Ovary (tissue), 10 donors: ENCODE measurements at places on chromosomes 1 and 21. TPM values are rescaled to one million over a fixed set of nuclear protein-coding genes. Genes with fewer than 3 reads are reported as not detected.
A peak's percentile ranks its signal among the peaks of the same experiment; 100 is the strongest.

DNA sequence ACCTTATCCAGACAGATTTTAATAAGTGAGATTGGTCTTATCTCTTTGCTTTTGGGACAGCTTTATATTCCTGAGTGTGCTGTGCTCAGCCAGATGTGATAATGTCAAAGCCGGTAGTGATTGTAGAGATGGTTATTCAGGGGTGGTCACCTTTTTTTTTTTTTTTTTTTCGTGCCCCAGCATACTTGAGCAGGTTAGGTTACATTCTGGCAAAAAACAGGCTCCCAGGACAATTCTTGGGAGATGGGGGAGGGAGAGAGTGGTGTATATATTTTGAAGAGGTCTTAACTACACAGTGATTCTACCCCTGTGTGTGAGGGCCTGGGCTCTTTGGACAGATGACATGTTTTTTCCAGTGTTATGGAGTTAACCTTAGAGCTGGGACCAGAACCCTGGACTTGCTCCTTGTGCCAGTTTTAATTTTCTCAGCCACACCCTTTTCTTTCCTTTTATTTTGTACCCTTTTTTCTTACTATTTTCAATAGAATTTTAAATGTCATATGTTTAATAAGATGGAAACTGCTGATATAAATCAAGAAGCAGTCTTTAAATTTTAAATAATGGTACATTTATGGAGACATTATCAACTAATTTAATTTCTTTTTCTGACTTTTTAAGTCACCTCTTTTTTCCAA lies 88.4 kb downstream of the DYRK1A start:
- H3K4me1 ChIP-seq: peaks cover 23% of the 10 kb centered on the region
- no peak overlapping the region for H3K27ac ChIP-seq
- no peak for DNase-seq
- no peaks in the 10 kb centered on the region for H3K27me3 ChIP-seq

- peaks cover 10% of the 10 kb centered on the region for H3K4me1 ChIP-seq
- no peaks in the 10 kb centered on the region for H3K27me3 ChIP-seq
- H3K27ac ChIP-seq: peak overlapping the region; percentile 33
Measured at GRCh38 chr1:33152685-33153432, 29.0 kb downstream of the TRIM62 start.

The KRTAP10-1 gene
- total RNA-seq: not detected

The SYT14 gene
- 0.45 TPM for total RNA-seq

GRCh38 chr1:241411056-241411775 lies 54.2 kb upstream of the RGS7 start:
- no peaks in the 10 kb centered on the region for H3K4me1 ChIP-seq
- H3K36me3 ChIP-seq: no peaks in the 10 kb centered on the region
- no peak for DNase-seq
- H3K27ac ChIP-seq: no peak overlapping the region
- H3K4me3 ChIP-seq: no peak overlapping the region
- H3K27me3 ChIP-seq: no peaks in the 10 kb centered on the region

GRCh38 chr1:23444104-23444533 lies 19.6 kb upstream of the TCEA3 start:
- no peak overlapping the region for H3K4me3 ChIP-seq
- DNase-seq: peak; percentile 74
- H3K27me3 ChIP-seq: no peaks in the 10 kb centered on the region

- no peak for DNase-seq
- H3K4me1 ChIP-seq: no peaks in the 10 kb centered on the region
- H3K36me3 ChIP-seq: peaks cover 6% of the 10 kb centered on the region
- H3K27ac ChIP-seq: no peak overlapping the region
- H3K27me3 ChIP-seq: no peaks in the 10 kb centered on the region
- no peak overlapping the region for H3K4me3 ChIP-seq
Measured at GRCh38 chr1:43666608-43667007, 16.7 kb downstream of the KDM4A start.

DNA sequence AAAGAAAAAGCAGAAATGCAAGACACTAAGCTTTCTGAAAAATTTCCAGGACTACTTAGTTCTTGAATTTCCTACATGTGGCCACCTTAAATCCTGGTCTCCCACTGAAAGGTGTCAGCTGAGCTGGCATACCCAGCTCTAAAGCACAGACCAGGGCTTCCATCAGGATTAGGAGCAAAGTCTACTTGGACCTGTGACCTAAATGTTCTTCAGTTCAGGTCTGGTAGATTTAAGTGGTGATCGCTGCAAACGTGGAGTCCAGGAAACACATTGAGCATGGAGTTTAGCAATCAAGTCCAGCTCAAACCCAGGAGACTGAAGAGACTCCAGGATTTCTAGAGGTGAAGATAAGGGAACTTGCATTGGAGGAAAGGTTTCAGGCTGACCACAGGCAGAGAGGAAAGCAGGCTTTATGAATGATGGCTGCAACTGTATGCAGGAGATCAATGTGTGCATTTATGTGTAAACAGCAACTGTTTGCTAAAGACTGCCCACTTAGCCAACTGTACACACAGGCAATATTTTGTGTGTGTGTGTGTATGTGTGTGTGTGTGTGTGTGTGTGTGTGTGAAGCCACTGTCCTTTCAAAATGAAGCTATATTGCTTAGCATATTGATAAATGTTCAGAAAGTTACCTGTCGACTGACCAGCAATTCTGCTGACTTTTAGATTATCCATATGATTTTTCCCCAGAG lies 75.2 kb downstream of the LMX1A start:
- H3K27ac ChIP-seq: no peak overlapping the region
- H3K4me1 ChIP-seq: no peaks in the 10 kb centered on the region
- no peak overlapping the region for H3K4me3 ChIP-seq
- no peak for DNase-seq

DNA sequence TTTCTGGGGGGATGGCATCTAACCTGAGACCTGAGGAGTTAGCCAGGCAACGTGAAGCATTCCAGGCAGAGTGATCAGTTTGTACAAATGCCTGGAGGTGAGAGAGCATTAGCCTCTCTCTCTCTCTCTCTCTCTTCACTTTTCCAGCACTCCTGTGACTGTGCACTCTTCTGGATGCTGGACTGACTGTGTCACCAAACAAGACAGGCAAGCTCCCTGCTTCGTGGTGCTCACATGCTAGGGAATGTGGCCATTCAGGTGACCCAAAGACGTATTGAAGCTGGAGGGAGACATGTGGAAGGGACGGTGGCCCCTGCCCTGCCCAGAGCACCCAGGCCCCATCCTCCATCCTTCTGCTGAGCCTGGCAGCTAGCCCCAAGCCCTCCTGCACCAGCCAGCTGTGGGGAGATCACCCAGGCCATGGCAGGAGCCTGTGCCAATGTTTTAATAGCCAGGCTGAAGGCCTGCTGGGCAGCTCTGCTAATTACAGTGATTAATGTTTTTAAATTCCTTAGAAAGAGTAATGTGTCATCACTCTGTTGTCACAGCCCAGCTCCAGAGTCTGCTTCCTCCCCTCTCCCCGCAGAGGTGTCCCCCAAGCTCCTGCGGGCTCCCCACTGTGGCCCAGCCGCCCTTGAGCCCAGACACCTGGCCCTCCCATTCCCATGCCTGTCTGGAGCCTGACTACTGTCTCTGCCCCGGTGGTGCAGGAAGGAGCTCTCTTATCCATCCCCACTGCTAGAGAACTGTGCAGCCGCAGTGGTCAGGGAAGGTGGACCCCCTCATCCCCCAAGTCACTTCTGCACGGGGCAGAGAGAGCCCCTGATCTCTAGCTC lies 48.9 kb downstream of the UBIAD1 start:
- no peak for DNase-seq
- no peak overlapping the region for H3K27ac ChIP-seq
- no peak overlapping the region for H3K4me3 ChIP-seq
- no peaks in the 10 kb centered on the region for H3K27me3 ChIP-seq
- H3K36me3 ChIP-seq: no peaks in the 10 kb centered on the region

DNA sequence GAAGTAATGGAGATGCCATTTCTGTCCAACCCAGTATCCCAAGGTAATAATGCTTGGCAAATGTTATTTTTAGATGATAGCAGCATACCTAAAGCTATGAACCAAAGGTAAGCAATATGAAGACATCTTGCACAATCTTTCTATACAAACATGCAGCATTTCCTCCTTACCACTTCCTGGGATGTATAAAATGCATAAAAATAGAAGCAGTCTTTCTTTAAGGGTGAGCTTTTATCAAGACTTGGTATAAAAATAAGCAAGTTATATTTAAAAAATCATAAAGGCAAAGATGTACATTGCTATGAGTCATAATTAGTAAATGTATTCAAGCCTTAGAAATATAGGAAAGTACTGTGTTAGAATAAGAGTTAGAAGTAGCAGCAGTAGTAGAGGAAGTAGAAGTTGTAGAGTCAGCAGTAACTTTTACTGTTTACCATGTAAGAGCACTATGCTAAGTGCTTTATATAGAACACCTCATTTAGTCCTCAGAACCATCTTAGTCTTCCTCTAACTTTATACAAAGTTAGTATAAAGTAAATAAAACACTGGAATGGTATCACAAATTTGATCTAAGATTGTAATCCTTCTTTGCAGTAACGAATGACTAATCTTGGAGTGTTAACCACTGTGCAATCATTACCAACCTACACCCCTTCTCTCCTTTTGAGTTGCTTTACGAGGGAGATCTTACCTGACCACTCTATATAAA lies 371.3 kb downstream of the VAV3 start:
- no peak overlapping the region for H3K4me3 ChIP-seq
- H3K36me3 ChIP-seq: no peaks in the 10 kb centered on the region
- H3K4me1 ChIP-seq: no peaks in the 10 kb centered on the region
- no peaks in the 10 kb centered on the region for H3K27me3 ChIP-seq

The ICOSLG gene
- total RNA-seq: 0.81 TPM

- H3K4me3 ChIP-seq: no peak overlapping the region
- H3K27ac ChIP-seq: peak overlapping the region; percentile 9
- DNase-seq: no peak
- no peaks in the 10 kb centered on the region for H3K27me3 ChIP-seq
Measured at GRCh38 chr1:208252836-208253576, 8.8 kb upstream of the PLXNA2 start.

The GPR52 gene
- 1.8 TPM for total RNA-seq

DNA sequence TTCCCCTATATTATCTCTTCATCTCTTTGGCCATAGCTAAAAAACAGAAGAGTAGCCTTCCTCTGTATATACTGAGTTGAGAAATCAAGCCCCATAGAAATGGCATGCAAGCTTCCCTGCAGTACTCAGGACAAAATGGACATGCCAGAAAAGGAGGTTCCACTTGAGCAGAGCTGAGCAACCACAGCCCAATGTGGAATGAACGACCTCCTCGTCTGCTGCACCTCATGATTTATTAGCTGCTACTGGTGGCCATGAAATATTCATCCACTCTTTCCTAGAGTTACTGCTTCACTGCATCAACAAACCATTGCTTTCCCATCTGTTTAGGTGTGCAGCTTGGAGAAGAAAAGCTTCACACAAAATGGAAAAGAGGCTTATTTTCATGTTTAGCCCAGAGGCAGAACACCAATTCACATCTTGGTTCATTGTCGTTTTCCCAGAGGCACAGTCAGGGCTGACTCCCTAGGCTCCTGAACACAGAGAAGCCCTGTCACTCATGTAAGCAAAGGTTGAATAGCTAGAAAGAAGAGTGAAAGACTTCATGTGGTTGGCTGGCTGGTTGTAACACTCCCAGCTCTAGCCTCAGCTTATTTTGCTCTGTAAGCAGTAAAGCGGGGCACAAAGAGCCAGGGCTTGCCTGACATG lies 148.0 kb downstream of the TSEN15 start:
- H3K4me1 ChIP-seq: no peaks in the 10 kb centered on the region
- no peak for DNase-seq
- no peaks in the 10 kb centered on the region for H3K27me3 ChIP-seq
- no peak overlapping the region for H3K4me3 ChIP-seq
- no peaks in the 10 kb centered on the region for H3K36me3 ChIP-seq
- no peak overlapping the region for H3K27ac ChIP-seq

DNA sequence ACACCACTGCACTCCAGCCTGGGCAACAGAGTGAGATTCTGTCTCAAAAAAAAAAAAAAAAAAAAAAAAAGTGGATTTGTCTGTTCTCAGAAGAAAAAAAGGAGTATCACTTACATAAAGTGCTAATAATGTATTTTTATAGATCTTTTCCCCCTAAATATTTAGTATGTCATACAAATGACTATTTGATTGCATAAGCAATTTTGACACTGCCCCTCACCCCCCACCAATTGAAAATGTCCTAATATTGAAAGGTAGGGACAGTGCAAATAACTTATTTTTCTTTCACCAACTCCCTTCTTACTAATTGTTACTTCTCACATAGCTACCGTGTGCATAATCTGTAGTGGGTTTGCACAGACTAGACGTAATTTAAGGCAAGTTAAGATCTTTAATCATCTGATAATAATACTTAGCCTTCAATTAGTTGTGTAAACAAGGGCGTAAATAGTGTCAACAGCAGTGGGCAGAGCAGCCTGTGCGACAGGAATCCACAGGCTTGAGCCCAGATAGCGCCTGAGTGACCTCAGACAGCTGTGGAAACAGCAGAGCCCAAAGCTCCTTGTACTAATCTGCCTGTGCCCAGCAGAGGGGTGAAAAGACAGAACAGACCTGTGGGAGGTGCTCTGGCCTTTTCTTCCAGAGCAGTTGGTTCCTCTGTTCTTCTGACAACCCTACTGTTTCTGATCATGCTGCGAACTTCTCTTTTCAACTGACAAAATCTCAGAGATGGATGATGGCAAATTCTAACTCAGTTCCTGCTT lies 4.5 kb upstream of the IER5 start:
- H3K27me3 ChIP-seq: no peaks in the 10 kb centered on the region
- no peak overlapping the region for H3K27ac ChIP-seq
- no peaks in the 10 kb centered on the region for H3K36me3 ChIP-seq
- H3K4me1 ChIP-seq: no peaks in the 10 kb centered on the region

GRCh38 chr1:161872506-161872905 lies 106.4 kb downstream of the ATF6 start:
- H3K27me3 ChIP-seq: no peaks in the 10 kb centered on the region
- no peak overlapping the region for H3K27ac ChIP-seq
- DNase-seq: no peak
- no peak overlapping the region for H3K4me3 ChIP-seq
- no peaks in the 10 kb centered on the region for H3K36me3 ChIP-seq

DNA sequence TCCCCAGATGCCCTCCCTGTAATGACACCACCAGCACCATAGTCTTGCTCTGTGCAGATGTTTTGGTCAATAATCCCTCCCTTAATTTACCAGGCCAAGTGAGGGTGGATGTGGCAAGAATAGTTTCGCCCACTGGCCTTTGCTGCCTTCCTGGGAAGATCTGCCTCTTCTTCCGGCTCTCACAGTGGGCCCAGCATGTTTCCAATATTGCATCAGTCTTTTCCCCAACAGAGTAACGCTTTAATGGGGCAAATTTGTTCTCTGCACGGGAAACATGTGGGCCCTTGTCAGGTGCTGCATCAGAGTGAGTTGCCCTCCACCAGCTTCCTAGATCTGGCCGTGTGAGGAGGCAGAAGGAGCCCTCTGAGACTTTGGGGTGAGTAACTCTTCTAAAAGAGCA lies 12.0 kb upstream of the ALX3 start:
- no peaks in the 10 kb centered on the region for H3K36me3 ChIP-seq
- H3K4me1 ChIP-seq: peaks cover 5% of the 10 kb centered on the region
- H3K27me3 ChIP-seq: no peaks in the 10 kb centered on the region
- no peak for DNase-seq
- H3K4me3 ChIP-seq: no peak overlapping the region

DNA sequence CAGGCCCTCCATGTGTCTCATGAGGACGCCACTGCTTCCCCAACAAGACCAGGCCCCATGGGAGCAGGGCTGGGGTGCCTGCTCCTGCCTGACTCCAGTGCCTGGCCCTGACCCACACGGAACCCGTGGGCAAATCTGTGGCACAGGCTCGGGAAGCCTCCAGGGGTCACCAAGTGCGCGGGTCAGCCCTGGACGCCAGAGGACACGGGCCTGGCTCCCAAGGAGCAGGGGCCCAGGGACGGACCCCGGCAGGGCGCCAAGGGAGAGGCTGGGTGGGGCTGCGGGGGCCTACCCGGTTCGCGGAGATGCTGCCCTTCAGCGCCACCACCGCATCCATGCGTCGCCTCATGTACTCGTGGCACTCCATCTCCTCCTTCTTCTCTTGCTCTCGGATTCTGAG lies 31.9 kb downstream of the CFAP74 start:
- no peak for DNase-seq
- no peak overlapping the region for H3K27ac ChIP-seq
- no peak overlapping the region for H3K4me3 ChIP-seq
- H3K27me3 ChIP-seq: no peaks in the 10 kb centered on the region
- no peaks in the 10 kb centered on the region for H3K36me3 ChIP-seq
- H3K4me1 ChIP-seq: no peaks in the 10 kb centered on the region
